ENCODE measurements at places on chromosomes 11 and 22.
A peak's percentile ranks its signal among the peaks of the same experiment; 100 is the strongest.

- peak; percentile 81 for DNase-seq
Measured at GRCh38 chr11:16795146-16795545, 56.7 kb downstream of the C11orf58 start.

- no peak for DNase-seq
Measured at GRCh38 chr11:133712051-133712560, 133.2 kb downstream of the SPATA19 start.

DNA sequence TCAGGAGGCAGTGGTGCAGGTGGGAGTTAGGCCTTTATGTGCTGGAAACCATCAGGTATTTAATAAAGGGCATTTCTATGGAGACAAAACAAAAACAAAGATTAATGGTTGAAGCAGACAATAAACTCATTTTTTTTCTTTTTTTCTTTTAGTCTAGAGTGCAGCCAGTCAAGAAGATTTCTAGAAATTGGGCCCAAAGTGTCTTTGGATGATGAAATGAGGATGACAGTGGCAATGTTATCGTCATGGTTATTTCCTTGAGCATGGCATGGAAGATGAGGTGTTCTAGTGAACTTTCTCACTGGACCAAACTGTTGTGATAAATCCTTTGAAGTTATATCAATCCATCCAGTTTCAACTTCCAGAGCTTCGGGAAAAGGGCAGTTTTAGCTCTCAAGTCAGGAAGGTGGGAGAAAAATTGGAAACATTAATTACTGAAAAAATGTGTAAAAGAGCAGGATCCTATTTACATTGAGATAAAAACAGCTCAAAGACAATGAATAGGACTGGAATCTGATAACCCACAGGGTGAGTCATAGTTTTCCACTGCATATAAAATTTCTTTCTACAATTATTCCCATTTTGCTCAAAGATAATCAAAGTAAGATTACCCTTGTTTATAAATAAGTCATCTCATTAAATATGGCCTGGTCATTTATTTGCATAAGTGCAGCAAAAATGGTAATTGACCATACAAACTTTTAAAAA is 33.0 kb downstream of the PRR5L start:
- no peak for DNase-seq

DNA sequence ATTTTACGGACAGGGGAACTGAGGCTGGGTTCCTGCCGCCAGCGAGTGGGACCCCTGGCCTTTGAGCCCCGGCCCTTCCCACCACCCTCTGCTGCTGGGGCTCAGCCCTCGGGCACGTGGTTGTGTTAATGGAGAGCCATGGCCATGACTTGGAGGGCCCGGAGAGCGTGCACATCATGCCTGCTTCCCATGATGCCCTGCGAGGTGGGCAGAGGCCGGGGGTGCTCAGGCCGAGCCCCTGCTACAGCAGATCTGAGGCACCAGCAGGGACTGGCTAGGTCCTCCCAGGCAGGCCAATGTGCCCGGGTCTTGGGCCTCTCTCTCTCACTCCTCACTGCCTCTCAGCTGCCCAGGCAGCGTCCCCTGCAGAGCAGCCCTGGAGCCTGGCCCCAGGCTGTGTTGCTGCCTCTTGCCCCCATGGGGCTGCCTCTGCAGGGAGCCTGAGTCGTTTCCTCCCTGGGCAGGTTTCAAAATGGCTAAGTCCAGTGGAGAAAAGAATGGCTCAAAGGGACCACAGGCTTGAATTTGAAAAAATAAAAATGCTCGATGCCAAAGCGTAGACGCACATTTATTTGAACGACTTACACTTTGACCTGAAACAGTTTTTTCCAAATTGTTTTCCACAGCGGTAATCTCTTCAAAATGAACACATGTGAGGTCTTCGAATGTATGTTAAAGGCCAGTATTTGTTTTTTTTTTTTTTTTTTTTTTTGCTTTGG is 72.6 kb upstream of the CLDN5 start:
- no peak for DNase-seq

- DNase-seq: no peak
Measured at GRCh38 chr22:37926358-37926757, 20.3 kb downstream of the MICALL1 start.

- no peak for DNase-seq
Measured at GRCh38 chr11:26043665-26044064, 288.3 kb upstream of the ANO3 start.

DNA sequence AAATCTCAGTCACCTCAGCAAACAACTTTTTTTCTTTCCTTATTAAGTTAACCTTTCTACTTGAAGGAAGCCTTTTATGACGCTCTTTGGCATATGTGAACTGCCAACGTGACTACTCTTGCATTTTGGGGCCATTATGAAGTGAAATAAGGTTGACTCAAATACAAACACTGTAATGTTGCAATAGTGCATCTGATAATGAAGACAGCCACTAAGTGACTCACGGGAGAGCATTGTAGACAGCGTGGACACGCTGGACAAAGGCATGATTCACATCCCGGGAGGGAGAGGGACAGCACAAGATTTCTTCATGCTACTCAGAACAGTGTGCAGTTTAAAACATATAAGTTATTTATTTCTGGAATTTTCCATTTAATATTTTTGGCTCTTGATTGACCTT is 560.8 kb downstream of the ETS1 start:
- DNase-seq: peak; percentile 49

DNA sequence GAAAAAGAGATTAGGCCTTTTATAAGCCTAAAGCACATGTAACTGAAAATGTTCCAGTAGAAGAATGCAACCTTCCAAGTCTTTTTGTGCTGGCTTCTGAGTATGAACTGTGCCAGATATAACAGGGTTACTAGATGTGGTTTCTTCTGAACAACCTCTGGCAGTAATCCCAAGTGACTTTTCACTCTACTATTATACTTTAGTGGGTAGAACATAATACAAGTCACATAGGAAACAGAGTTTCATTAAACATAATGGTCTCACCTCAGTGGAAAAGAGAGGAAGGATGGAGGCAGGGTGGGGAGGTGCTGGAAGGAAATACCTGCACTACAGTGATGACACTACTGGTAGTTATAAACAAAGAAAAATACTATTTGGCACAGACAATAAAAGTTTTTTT is 81.3 kb downstream of the PHF21A start:
- no peak for DNase-seq

DNA sequence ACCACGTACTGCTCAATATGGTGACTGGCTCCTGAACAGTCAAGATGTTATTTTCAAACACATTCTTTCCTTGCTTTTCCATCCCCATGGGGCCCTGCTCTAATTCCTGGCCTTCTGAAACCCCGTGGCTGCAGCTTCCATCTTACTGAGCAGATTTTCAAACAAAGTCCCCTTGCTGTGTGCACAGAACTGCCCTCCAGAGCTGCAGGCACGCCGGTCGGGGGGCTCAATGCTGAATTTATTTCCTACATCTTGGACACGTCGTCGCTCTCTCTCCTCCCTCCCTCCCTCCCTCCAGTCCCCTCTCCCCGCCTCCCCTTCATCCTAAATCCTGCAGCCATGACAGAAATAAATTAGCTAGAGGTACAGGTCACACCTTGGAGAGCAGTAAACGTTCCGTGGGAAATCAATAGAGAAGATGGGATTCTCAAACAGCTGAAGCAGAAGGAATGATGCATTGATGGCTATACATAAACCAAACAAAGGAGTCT is 243.1 kb upstream of the BLID start:
- no peak for DNase-seq

- no peak for DNase-seq
Measured at GRCh38 chr11:57294225-57295131, 30.3 kb downstream of the TNKS1BP1 start.

DNA sequence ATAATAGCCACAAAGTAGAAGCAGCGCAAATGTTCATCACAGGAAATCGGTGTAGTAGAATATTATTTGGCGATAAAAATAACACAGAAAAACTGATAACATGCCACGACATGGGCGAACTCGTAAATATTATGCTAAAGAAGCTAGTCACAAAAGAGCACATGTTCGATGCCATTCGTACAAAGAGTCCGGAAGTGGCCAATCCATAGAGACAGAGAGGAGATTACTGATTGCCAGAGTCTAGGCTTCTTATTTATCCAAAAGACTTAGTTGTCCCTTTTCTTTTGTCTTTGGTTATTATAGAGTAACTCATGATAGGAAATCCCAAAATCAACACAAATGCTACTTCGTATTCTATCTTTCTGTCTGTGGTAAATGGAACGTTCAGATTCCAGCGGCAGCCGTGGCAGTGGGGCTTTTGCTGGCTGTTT is 56.5 kb downstream of the MED15 start:
- no peak for DNase-seq

DNA sequence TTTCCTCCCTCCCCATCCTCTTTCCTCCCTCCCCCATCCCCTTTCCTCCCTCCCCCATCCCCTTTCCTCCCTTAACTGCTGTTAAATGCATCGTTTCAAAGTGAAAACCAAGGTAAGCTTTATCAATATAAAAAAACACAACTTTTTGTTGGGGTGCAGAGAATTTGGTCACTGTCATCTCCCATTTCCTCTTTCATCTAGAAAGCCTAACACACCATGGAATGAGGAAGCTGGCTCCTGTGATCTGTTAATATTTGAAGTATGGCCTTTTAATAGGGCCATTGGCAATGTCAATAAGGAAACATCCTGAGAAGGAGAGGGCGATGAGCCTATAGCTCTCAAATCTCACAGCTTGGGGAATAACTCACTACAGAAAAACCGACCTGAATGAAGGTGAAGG is 7.0 kb downstream of the EXPH5 start:
- DNase-seq: peak; percentile 23

DNA sequence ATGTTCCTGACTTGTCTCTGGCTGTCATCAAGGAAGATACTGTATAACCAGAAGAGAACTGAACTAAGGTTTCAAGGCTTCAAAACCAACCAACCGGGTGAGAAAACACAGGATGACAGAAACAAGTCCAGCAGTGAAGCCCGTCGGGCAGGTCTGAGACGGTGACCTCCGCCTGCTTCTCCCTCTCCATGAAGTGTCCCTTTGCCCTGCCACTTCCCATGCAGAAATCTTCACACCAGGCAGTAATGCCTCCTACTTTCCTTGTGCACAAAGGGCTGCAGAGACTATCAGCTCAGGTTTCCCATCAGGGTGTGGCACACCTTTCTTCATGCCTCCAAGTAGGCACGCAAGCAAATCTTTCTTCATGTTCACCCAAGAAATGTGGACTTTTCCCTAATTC is 24.2 kb downstream of the PRDM10 start:
- DNase-seq: no peak

GRCh38 chr11:100874203-100874602 is 187.1 kb downstream of the ARHGAP42 start:
- no peak for DNase-seq

DNA sequence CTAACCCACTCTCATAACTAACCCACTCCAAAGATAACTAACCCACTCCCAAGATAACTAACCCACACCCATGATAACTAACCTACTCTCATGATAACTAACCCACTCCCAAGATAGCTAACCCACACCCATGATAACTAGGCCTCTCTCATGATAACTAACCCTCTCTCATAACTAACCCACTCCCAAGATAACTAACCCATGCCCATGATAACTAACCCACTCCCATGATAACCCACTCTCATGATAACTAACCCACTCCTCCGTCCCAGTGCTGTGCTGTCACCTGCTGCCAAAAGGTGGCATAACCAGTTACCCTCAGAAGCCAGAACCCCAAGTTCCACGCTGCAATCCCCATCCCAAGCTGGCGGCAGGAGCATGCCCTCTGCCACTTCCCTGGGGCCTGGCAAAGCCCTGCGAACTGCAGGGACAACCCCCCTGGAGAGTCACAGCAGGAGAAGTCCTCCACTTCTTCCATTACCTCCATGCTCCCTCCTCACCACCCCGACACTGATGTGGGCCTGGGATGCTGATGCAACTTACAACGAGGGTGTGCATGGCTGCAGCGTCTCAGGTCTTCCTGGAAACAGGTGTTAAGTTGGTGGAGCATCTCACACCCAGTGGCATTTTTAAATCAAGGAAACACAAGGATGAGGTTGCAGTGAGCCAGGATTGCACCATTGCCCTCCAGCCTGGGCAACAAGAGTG is 30.8 kb upstream of the CELSR1 start:
- DNase-seq: no peak

DNA sequence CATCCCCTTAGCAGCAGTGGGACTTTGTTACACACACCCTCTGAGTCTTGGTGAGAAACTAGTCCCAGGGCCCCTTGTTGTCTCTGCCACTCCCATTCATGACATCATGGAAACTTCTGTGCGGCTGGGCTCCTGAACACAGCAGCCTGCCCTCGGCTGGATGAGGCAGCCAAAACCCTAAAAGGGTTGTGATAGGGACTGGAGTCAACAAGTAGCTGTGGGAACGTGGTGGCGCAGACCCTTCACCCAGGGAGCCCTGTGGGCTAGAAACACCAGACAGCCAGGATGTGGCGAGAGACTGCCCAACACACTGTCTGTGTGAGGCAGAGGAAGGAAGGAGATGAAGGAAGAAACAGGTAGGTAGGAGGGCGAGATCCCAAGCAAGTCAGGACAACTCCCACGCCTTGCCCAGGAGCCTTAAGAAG is 3.9 kb downstream of the CD3D start:
- peak; percentile 11 for DNase-seq

- no peak for DNase-seq
Measured at GRCh38 chr22:41523464-41524221, 20.6 kb downstream of the POLR3H start.

- DNase-seq: peak; percentile 38
Measured at GRCh38 chr22:50169774-50170341, 673 bp upstream of the PANX2 start.

DNA sequence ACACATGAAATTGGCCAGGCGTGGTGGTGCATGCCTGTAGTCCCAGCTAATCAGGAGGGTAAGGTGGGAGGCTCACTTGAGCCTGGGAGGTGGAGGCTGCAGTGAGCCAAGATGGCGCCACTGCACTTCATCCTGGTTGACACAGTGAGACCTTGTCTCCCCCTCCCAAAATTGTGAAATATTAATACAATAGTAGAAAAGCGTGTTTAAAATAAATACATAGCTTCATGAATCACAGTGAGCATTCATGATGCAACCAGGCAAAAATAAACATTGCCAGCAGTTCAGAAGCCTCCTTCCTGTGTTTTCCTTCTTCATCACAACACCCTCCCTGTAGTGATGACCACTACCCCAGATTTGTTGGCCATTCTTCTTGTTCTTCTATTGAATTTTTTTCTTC is 4.3 kb upstream of the TEAD1 start:
- DNase-seq: no peak

GRCh38 chr11:106697058-106697457 is 321.2 kb downstream of the GUCY1A2 start:
- no peak for DNase-seq

DNA sequence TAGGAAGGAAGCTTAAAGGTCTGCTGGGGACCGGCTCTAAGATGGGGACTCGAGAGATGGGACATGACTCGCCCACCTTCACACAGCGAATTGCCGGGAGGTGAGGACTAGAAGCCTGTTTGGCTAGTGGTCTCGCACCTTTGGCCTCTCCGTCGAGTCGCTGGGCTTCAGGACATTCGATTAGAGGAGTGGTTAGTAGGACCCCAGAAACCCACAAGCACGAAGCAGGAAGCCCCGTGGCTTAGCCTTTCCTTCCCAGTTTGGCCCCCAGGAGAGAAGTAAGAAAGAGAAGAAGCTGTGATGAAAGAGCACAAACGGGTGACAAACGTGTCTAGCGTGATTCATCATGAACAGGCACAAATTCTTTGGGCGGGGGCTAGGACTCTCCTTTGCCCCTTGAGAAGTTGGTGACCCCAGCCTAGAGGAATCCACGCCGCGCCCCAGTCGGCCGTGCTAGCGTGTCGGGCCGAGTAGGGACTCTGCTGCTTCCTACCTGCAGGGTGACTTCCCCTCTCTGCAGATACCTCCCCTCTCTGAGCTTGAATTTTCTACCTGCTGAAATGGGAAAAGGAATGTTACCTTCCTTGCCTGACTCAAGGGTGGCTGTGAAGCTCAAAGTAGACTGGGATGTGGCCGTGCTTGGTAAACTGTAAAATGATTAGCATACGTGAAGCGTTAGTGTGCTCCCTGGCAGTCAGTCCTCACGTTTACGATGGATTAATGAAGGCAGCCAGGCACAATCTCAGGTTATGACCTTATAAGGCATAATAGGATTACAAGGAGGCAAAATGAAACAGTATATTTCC is 1.1 kb upstream of the ADM start:
- DNase-seq: peak; percentile 68

All from suppressor macrophage (primary cell).